ENCODE measurements at places on chromosomes 6 and 20. TPM values are rescaled to one million over a fixed set of nuclear protein-coding genes. Genes with fewer than 3 reads are reported as not detected.

The LTA gene
- 0.04 TPM for total RNA-seq

The TRAPPC3L gene
- total RNA-seq = 0.09 TPM

The PRR18 gene
- 0.22 TPM for total RNA-seq

The FAM162B gene
- total RNA-seq = 12.3 TPM

The ZNFX1 gene
- 12.3 TPM for total RNA-seq

The SLC2A10 gene
- total RNA-seq = 18.9 TPM

The TEAD3 gene
- total RNA-seq = 20.6 TPM

The MDFI gene
- 77.4 TPM for total RNA-seq

The BMP7 gene
- 3.8 TPM for total RNA-seq

The NEURL2 gene
- 15.0 TPM for total RNA-seq

The DNAH8 gene
- total RNA-seq = 2.2 TPM

The TRDN gene
- 204 TPM for total RNA-seq

The SLCO4A1 gene
- total RNA-seq = 0.53 TPM

The C20orf204 gene
- 0.84 TPM for total RNA-seq

The BMP5 gene
- total RNA-seq = 17.6 TPM

The CD109 gene
- total RNA-seq = 21.1 TPM

The TUBB2B gene
- total RNA-seq = 63.7 TPM

The DUSP15 gene
- 1.6 TPM for total RNA-seq

The DDR1 gene
- 42.4 TPM for total RNA-seq

The ZSCAN23 gene
- total RNA-seq = 5.5 TPM

The UST gene
- total RNA-seq = 10.1 TPM

The OR10C1 gene
- total RNA-seq = not detected

The AMD1 gene
- 41.8 TPM for total RNA-seq
